ENCODE measurements at places on chromosomes 3 and 15.

DNA sequence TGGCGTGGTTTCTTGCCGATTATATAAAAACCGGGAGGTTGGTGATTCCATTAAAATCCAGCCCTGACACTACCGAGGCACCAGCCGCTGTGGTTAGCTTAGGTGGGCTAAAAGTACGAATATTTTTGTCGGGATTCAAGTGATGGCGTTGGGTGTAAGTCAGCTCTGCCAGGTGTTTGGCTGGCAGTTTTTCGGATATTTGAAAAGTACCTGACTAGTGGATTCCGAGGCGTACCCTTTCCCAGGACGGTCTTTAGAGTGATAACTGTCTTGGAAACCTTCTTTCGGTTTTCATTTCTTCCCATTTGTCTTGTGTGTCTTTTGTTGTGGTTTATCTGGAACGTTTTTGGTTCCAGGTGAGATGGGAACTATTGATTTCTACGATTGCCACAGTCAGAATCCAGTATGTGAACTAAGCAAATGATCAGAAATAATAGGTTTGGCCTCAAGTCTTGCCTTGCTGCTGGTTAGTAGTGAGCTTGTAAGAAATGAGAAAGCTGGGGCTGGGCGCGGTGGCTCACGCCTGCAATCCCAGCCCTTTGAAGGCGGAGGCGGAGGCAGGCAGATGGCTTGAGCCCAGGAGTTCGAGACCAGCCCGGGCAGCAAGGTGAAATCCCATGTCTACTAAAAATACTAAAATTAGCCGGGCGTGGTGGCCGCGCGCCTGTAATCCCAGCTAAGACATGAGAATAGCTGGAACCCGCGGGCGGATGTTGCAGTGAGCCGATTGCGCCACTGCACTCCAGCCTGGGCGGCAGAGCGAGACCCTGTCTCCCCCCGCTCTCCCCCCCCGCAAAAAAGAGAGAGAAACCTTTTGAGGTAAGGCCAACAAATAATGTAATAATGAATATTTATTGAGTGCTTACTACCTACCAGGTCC is 1.4 kb downstream of the FYTTD1 start:
- DNase-seq, result peak; percentile 20

DNA sequence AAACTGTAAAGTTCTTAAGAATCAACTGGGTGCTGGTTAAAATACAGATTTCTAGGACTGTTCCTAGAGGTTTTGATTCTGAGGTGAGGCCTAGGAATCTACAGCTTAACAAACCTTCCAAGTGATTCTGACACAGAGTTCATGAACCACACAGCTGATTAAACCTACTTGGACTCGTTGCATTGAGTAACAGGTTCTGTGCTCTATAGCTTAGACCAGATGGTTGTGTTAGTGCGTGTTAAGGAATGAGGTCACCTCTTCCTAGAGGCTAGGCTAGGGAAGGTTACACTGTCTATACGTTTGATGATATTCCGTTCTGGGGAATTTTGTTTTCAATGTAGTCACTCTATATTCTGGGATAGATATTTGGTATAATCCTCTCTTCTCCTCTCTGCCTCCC is 21.9 kb downstream of the EID1 start:
- no peak for DNase-seq

- no peak for DNase-seq
Measured at GRCh38 chr15:40437752-40438687, 2.7 kb upstream of the BAHD1 start.

DNA sequence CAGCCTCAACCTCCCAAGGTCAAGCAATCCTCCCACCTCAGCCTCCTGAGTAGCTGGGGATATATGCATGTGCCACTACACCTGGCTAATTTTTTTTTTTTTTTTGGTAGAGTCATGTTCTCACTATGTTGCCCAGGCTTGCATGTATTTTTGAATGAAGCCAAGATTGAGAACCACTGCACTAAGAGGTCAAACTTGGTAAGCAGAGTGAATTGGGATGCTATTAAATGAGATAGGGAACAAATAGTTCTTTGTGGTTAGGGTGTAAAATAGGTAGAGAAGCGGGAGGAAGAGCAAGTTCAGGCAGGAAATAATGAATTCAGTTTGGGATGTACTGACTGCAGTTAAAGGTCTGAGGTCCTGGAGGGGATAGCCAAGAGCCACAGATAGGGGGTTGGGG is 39.9 kb upstream of the PIAS1 start:
- no peak for DNase-seq

- no peak for DNase-seq
Measured at GRCh38 chr3:55622733-55623132, 135.6 kb upstream of the WNT5A start.

DNA sequence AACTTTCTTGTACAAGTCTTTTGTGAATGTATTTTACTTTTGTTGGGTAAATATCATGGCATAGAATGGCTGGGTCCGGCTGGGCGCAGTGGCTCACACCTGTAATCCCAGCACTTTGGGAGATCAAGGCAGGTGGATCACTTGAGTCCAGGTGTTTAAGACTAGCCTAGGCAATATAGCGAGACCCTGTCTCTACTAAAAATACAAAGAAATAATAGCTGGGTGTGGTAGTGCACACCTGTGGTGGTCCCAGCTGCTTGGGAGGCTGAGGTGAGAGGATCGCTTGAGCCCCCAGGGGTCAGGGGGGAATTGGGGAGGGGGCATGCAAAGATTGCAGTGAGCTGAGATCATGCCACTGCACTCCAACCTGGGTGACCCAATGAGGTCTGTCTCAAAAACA is 52.9 kb downstream of the ANP32A start:
- DNase-seq, result no peak

DNA sequence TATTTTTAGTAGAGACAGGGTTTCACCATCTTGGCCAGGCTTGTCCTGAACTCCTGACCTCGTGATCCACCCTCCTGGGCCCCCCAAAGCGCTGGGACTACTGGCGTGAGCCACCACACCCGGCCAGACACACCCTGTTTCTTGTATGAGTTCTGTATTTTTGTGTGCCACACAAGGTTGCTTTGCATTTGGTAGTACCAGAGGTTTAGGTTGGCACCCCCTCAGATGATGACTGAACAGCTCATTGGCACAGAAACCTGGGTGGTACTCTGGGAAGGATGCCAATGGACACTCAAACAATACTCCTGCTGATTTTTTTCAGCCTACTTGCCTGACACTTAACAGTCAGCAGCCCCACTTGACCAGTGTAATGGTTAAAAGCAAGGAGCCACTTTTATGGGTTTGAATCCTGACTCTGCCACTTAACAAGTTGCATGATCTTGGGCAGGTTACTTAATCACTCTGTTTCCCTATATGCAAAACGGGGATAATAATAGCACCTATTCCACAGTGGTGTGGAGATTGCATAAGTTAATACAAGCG is 39.2 kb upstream of the BCL2A1 start:
- no peak for DNase-seq
